T-helper 2 cell (primary cell): ENCODE measurements at places on chromosomes 16 and 17.

- DNase-seq, result no peak
Observed at GRCh38 chr17:35726127-35726952, 5.1 kb upstream of the RASL10B start.

DNA sequence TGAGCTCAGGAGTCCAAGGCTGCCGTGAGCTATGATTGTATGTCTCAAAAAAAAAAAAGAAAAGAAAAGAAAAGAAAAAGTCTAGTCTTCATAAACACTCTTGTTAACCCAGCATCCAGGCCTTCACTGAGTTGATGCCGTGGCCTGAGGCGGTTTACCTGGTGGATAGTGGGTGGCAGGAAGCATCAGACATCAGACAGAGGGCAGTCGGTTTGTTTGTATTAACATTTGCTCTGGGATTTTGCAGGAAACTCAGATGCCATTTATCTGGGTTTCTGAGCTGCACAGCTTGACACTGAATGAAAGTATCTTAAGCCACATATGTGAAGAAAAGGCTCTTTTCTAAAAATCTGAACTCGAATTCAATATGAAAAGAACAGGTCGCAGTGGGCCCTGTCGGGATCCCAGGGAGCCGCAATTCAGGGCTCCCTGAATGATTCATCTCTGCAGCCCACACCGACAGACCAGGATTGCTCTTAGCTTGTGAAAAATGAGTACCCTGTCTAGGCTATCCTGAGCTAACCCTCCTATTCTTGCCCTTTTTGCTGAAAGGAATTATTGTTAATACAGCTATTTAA lies 1.1 kb upstream of the DBNDD1 start:
- no peak for DNase-seq

GRCh38 chr16:751152-752006 lies 9.2 kb upstream of the MSLN start:
- no peak for DNase-seq

- no peak for DNase-seq
Observed at GRCh38 chr16:84604477-84605013, 13.3 kb downstream of the COTL1 start.

DNA sequence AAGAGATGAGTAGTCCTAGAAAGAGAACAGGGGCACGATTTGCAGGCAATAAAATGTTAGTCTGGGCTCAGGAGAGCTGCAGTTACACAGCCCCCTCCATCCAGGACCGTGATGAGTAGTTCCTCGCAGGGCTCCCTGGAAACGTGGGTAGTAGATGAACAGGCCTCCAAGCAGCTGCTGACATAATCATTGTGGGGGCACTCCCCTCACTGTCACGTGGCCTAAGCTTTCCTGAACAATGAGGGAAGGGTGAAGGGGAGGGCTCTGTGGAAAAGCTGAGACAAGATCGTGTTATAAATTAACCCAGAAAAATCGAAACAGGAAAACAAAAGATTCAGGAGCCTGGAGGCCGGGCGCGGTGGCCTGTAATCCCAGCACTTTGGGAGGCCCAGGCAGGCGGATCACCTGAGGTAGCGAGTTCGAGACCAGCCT lies 1.3 kb upstream of the PER1 start:
- no peak for DNase-seq

- no peak for DNase-seq
Observed at GRCh38 chr17:31907342-31907962, 5.9 kb upstream of the UTP6 start.

DNA sequence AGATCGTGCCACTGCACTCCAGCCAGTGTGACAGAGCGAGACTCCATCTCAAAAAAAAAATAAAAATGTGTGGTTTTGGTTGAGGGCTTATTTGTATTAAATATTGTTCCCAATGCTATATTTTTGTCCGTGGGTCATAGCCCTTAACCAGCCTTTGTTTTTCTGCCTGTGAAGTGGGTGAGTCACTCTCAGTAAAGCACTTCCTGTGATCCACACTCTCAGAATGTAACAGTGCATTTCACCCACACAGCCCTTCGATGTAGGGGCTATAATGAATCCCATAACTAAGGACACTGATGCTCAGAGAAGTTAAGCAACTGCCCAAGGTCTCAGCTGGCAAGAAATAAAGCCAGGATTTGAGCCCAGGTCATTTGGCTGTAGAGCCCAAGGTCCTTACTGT lies 34.7 kb upstream of the POLR3E start:
- no peak for DNase-seq

- no peak for DNase-seq
Observed at GRCh38 chr16:87325423-87325858, 8.2 kb upstream of the C16orf95 start.

GRCh38 chr17:72441909-72442308 lies 321.1 kb downstream of the SOX9 start:
- no peak for DNase-seq

DNA sequence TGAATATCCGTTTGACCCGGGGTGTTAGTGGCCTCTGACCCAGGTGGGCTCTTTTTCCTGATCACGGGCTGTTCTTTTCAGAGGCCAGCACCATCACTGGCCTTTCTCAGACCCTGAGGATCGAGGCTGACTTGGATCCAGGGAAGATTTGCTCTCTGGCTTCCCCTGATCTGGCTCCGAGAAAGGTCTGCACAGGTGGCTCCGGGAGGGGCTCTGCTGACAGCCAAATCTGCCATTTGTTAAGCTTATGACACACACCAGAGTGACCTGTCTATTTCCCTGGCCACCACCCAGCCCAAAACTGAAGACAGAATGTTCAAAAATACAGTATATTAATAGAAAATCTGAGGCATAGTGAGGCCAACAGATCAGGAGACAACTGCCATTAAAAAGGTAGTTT lies 221.8 kb upstream of the TNRC6C start:
- no peak for DNase-seq

DNA sequence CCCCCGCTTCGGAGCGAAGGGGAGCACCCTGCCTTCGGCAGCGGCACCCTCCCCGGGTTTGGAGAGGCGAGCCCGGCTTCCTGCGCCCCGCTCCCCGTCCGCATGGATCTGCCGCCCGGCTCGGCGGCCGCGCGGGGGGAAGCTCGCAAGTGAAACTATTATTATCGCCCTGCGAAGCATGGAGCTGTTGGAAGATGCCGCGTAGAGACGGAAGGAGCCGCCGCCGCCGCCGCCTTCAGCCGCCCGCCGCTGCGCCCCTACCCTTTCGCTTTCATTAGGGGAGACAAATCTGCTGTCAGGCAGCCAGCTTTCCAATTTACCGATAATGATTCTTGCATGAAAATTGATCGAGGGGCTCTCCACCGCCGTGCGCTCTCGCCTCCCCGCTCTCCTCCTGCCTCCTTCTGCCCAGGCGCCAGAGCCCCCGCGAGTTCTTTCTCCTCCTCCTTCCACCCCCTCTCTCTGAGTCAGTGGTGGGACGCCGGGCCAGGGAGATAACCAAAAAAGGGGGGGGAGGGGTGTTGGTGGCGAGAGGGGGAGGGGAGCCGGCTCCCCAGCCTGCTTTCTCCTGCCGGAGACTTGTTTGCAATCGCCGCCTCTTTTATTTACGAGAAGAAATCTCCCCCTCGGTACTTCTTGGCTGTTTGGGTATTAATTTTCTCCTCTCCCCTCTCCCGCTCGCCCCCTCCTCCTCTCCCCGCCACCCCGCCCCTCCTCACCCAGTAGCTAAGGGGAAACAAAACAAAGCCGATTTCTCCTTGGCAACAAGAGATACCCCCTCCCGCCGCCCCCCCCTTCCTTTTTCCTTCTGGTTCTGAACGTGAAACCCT lies 58.0 kb upstream of the GSE1 start:
- no peak for DNase-seq

DNA sequence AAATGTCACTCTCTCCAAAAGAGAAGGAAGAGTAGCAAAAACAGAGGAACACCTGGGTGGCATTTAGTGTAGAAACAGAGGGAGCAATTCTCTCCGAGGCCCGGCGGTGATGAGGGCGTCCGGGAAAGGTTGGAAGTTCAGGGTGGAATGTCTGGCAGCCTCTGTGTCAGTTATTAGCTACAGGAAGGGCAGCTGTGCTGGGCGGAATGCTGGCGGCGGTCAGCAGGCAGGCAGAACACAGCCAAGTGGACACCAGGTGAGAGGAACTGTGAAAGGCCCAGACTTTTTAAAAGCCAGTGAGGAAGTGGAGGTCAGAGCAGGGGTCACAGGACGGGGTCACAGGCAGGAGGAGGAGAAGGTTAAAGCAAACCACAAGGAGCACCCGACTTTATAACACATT lies 238.1 kb downstream of the NTN1 start:
- no peak for DNase-seq

DNA sequence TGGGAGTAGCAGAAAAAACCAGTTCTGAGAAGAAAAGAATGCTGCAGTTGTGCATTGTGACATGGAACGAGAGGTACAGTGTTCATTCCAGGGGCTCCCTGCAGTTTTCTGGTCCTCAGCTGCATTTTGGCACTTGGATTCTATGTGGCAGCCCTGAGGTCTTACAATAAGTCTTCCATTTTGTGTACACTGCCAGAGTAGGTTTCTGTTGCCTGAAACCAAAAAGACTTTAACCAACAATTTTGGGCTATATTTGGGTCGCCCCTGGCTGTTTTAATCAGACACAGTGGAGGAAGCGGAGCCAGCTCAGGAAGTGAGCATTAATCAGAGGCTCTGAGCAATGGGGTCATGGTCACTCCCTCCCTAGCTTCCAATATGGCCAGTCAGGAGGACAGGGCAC lies 15.7 kb downstream of the DYNLRB2 start:
- no peak for DNase-seq

DNA sequence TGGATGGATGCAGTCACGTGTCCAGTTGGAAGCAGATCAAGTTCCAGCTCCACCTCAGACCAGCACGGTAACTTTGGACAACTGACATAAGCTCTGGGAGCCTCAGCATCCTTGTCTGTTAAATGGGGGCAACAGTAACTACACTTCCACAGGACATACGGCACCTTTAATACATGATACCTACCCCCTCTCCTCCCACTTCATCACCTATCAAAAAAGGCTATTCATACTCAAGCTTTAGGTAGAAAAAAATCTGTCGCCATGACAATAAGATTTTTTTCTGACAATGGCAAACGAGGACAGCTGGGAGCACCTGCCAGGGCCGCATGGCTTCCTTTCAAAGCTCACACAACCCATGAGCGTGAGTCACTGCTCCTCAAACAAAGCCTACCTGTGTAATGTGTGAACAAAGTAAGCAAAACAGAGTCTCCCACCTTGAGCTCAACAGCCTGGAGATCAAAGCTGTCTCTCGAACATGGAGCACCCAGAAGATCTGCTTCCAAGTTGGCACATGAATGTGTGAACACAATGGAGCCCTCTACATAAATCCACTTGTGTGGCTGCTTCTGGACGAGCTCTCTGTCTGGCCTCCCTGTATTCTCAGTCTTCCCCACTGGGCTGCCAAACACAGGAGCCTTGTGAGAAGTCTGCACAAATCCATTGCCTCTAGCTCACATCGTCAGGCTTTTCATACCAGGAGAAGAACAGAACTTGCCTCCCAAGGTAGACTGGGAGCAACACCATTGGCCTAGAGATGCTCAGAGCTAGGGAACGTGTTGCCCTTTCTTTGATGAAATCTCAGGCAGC lies 459.7 kb downstream of the SOX9 start:
- DNase-seq, result no peak

GRCh38 chr16:84555418-84556196 lies 51.1 kb upstream of the MEAK7 start:
- no peak for DNase-seq

GRCh38 chr17:17416400-17417360 lies 60.1 kb upstream of the MED9 start:
- peak; percentile 62 for DNase-seq

DNA sequence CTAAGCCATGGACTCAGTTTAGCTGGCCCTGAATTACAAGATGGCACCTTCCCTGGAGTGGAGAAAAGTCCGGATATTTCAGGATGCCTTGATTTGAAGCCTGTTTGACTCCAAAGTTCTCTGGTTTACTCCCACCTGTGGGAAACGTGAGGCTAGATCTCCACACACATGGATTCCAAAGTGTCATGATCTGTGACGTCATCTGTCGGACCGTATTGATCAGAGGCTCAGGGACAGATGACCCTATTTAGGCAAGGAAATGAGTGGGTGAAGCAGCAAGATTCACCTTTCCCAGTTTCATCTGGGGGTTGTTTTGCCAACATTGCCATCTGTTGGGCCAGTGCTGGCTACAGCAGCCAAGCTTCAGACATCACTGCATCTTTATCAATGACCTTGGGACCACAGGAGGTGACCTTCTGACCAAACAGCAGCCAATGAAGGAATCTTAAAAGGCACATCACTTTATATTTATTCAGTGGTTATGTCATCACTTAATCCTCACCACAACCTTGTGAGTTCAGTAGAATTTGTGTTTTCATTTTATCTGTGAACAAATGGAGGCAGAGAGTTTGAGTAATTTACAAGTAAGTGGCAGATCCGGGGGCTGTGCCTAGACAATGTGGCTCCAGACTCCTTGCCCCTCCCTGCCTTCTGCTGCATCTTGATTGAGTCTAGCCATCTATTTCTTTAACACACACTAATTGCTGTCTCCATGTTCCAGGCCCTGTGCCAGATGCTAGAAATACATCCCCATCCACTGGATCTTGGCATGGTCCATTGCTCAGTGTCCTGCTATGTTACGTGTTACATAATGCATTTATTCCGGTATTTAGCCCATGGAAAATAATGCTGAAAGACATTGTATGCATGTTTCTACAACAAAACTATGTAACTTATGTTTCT lies 1.5 kb upstream of the CDH13 start:
- no peak for DNase-seq

- no peak for DNase-seq
Observed at GRCh38 chr16:31713945-31714902, 159.4 kb upstream of the ZNF267 start.

- no peak for DNase-seq
Observed at GRCh38 chr16:87332150-87332549, 15.0 kb upstream of the C16orf95 start.

- no peak for DNase-seq
Observed at GRCh38 chr16:57260294-57260929, 15.4 kb downstream of the ARL2BP start.

DNA sequence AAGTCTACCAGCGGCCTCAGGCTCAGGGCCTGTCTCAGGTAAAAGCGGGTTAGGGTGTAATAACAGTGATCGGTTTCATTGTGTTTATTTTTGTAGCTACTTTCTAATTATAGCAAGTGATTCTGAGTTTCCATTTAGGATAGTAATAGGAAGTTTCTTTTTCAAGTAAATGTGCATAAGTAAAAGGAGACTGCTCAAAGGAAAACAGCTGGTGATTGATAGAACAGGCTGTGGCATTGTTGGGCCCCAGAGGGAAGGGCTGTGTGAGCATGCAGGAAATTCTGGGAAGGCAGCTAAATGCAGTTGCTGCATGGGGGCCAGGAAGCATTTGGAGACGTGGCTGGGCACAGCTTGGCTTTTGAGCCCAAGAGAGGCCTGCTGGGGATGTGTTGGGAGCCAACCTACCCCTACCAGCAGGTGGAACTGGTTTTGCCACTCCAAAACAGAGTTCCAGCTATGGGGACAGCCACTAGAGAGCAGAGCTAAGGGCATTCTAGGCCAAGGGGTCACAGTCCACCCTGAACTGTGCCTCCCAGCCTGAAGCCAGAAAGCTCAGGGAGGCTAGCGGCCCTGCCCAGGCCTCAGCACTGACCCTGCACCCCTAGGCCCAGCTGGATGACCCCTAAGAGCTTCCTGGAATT lies 12.6 kb downstream of the SNX20 start:
- no peak for DNase-seq
